Activated CD4-positive, CD25-positive, alpha-beta regulatory T cell (primary cell): ENCODE measurements at places on chromosomes 16 and 17.

DNA sequence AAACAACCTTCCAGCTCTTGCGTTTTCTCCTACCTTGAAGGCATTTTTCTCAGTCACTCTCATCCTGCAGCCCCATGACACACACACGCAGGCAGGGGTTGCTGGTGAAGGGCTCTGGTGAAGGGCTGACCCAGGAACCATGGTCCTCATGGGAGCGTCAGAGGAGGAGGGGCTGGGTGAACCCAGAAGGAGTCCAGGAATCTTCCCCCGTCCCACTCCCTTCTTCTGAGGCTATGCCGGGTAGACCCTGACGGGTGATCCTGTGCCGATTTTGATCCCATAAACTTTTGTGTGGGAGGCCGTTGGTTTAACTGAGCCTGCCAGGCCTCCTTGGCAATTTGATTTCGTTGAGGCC is 278.4 kb upstream of the FOXF1 start:
- no peak for DNase-seq

DNA sequence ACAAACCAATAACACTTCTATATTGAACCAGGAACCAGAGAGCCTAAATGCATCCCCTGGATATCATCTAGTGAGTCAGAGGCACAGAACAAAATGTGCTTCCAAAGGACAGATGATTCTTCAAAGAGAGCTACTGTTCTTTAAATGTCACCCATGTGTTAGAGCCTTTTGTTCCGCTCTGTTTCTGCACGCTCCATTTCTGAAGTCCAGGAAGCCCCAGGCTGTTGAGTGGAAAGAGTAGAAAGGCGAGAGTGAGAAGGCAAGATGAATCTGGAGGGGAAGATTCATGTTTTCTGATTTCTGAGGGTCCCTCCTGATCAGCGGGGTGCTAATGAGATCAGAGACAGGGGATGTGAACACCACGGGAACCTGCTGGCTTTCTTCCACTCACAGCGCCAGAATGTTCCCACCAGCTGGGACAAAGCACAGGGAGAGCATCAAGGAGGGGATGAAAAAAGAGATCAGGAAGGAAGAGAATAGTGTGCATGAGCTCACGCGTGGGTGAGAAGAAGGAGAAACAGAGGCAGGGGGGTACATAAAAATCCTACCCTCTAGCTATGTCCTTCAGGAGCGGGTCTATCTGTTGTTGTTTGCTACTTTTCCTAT is 559.9 kb upstream of the HSBP1 start:
- DNase-seq: no peak

- DNase-seq: no peak
Observed at GRCh38 chr17:19760746-19761145, 12.6 kb upstream of the ALDH3A1 start.

DNA sequence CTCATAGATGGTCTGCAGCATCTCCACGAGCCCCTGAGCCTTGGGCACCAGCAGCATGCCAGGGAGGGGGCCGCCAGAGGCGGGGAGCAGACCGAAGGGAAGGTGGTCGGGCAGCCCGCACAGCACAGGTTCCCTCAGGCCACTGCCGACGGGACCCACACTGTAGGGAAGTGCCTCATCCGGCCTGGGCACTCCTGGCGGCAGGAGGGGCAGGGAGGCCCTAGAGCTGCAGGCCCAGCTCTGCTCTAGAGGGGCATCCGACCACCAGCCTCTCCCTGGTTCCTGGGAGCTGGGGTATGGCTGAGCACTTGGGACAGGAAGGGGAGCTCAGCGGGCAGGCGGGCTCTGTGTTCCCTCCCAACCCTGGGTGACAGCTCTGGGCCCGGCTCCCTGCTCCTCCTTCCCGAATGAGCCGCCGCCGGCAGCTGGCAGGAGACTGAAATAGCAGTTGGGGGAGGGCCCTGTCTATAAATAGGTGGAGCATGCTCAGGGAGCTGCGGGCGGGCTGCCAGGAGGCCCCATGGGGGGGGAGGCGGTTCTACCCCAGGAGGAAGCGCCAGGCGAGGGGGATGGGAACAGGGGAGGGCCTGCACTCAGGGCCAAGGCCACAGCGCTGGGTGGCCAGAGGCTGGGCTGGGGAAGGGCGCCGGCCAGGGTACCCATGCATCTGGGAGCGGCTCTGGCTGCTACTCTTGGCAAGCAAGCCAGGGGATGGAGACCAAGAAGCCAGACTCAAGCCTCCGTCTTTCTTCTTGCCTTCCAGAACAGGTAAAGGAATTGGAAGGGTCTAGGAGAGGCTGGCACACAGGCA is 12.4 kb downstream of the HDAC5 start:
- no peak for DNase-seq

DNA sequence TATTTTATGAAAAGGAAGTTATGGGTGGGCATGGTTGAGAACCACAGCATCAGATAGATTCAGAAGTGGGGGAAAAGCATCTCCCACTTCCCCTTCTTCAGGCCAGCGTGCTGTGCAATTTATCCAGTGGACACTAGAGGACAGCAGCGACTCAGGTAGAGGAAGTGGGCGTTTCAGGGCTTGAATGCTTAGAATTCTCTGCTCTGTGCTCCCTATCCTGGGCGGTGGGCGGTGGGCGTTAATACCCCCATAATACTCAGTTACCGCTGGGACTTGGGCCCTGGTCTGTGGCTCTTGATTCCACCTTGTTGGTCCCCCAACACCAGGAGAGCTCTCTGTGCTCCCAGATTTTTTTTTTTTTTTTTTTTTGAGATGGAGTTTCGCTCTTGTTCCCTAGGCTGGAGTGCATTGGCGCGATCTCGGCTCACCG is 3.7 kb upstream of the LYZL6 start:
- DNase-seq: peak; percentile 7

- no peak for DNase-seq
Observed at GRCh38 chr16:73065632-73066330, 17.9 kb upstream of the ZFHX3 start.

GRCh38 chr16:88062341-88063210 is 111.3 kb downstream of the BANP start:
- no peak for DNase-seq

GRCh38 chr17:55704401-55704800 is 18.3 kb downstream of the TMEM100 start:
- DNase-seq: no peak

- DNase-seq: no peak
Observed at GRCh38 chr17:71649941-71650350, 470.9 kb upstream of the SOX9 start.

- no peak for DNase-seq
Observed at GRCh38 chr17:83154311-83155127, 75.1 kb downstream of the METRNL start.

DNA sequence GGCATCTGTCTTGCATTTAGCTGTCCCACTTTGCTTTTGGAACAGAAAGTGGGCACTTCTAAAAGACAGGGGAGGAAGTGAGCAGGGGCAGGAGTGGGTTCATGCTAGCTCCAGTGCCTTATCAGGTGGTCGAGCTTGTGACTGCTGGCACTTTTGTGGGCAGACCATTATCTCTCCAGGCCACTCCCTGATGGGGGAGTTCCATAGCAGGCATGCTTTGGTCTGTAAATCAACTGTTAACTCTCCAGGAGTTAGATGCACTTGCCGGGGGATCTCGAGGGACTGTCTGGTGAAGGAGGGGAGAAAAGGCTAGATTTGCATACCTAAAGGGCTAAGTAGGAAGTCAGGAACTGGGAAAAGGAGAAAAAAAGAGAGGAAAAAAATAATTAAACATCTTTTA is 9.3 kb upstream of the CARD14 start:
- DNase-seq: no peak

- DNase-seq: no peak
Observed at GRCh38 chr16:84508502-84508901, 4.0 kb upstream of the MEAK7 start.

GRCh38 chr17:34253139-34253525 is 2.0 kb upstream of the CCL2 start:
- no peak for DNase-seq

GRCh38 chr16:80971819-80972218 is 34.9 kb downstream of the CMC2 start:
- no peak for DNase-seq

DNA sequence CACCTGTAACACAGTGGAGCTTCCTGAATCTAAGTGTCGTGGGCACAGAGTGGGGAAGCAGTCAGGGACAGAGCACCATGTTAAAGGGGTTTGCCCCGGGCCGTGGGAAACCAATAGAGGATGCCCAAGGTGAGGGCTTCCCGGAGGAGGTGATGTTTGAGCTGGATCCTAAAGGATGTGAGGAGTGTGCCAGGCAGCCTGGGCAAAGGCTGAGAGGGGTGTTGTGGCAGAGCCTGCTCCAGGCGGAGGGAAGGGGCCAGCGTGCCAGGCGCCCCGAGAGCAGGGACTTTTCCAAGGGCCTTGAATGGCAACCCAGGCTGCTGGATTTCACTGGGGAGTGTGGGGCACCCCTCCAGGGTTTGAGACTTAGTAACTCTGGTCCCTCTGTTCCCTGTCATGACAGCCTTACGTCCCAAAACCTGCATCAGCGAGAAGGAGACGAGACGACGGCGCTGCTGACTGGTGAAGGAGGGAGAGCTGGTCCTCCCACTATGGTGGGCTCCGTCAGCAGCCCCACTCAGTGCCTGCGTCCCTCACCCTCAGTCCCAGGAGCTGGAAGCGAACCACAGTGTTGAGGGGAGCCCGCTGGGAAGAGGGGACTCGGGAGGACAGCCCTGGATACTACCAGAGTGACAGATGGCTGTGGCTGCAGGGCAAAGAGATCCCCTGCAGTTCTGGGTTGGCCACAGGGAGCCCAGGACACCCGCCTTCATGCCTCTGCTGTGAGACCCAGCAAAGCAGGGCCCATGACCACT is 228.4 kb downstream of the KATNIP start:
- DNase-seq: no peak
